Stimulated activated CD4-positive, alpha-beta T cell treated with anti-CD3 and anti-CD28 coated beads, Interleukin-12 subunit alpha, Interleukin-12 subunit beta, amount 100 ng/mL, for 4 hours (primary cell): ENCODE measurements at places on chromosomes 12 and 14.

GRCh38 chr12:25745281-25745680 lies 192.2 kb upstream of the LMNTD1 start:
- no peak for DNase-seq

DNA sequence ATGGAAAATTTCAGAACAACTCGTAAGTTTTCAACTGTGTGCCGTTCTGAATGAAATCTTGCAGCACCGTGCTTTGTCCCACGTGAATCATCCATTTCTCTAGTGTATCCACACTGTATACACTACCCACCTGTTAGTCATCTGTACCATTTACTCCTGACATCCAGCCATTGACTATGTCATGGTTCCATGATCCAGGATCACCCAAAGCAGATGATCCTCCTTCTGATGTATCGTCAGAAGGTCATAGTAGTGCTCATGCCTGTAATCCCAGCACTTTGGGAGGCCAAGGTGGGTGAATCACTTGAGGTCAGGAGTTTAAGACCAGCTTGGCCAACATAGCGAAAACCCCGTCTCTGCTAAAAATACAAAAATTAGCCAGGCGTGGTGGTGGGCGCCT lies 122.9 kb downstream of the PPHLN1 start:
- no peak for DNase-seq

DNA sequence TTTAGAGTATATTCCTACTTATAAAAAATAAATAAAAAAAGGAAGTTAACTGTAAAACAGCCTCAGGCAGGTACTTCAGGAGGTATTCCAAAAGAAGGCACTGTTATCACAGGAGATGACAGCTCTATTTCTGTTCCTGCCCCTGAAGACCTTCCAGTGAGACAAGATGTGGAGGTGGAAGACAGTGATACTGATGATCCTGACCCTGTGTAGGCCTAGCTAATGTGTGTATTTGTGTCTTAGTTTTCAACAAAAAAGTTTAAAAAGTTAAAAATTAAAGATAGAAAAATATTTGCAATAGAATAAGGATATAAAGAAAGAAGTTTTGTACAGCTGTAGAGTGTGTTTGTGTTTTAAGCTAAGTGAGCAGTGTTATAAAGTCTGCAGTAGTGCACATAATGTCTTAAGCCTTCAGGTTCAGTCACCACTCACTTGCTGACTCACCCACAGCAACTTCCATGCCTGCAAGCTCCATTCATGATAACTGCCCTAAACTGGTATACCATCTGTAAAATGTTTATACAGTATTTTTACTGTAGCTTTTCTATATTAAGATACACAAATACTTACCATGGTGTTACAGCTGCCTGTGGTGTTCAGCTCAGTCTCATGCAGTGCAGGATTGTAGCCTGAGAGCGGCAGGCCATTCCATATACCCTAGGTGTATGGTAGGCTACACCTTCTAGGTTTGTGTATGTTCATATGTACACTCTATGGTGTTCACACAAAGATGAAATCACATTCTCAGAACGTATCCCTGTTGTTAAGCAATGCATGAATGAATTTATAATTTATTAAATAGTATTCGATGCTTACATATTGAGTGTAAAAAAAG lies 121.1 kb downstream of the ANO6 start:
- DNase-seq: no peak

- no peak for DNase-seq
Measured at GRCh38 chr12:57852200-57852599, 5.7 kb upstream of the CTDSP2 start.

- DNase-seq: no peak
Measured at GRCh38 chr14:22996768-22997654, 12.9 kb downstream of the C14orf93 start.

DNA sequence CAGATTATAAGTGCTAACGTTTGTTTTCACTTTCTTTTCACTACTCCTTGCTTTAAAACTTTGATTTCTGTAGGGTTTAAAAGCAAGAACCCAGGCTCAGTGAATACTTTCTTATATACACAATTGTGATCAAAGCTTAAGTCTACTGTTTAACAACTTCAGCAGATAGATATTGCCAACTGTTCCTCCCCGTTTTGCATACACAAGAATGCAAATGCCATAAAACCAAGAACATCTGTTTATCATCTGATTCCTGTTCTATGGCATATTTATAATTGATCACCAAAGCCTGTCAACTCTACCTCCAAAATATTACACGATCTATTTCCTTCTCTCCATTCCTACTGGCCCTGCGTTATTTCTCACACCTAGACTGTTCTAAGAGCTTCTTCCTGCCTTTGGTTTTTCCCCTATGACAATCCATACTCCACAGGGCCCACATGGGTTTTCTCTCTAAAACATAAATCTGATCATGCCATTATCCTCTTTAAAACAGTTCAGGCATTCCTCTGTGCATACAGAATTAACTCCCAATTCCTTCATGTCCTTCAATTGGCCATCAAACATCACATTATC lies 15.9 kb downstream of the MED13L start:
- DNase-seq: no peak

GRCh38 chr12:119204671-119205285 lies 26.0 kb downstream of the HSPB8 start:
- no peak for DNase-seq
